ENCODE measurements at places on chromosomes 5 and 9. TPM values are rescaled to one million over a fixed set of nuclear protein-coding genes. Genes with fewer than 3 reads are reported as not detected.

The CCL27 gene
- 1.4 TPM for polyA plus RNA-seq

The SHC3 gene
- polyA plus RNA-seq, result 6.6 TPM

The OR1J2 gene
- not detected for polyA plus RNA-seq

The ADAMTS12 gene
- 0.24 TPM for polyA plus RNA-seq

The NREP gene
- 283 TPM for polyA plus RNA-seq

The FOXD4L6 gene
- 0.51 TPM for polyA plus RNA-seq

The GLRA1 gene
- polyA plus RNA-seq, result not detected

The GZMA gene
- 0.66 TPM for polyA plus RNA-seq

The SH3GL2 gene
- polyA plus RNA-seq, result 58.4 TPM

The OTP gene
- 9.6 TPM for polyA plus RNA-seq

The DNAJB5 gene
- polyA plus RNA-seq, result 49.4 TPM

The WHRN gene
- 37.3 TPM for polyA plus RNA-seq

The FBP2 gene
- not detected for polyA plus RNA-seq

DNA sequence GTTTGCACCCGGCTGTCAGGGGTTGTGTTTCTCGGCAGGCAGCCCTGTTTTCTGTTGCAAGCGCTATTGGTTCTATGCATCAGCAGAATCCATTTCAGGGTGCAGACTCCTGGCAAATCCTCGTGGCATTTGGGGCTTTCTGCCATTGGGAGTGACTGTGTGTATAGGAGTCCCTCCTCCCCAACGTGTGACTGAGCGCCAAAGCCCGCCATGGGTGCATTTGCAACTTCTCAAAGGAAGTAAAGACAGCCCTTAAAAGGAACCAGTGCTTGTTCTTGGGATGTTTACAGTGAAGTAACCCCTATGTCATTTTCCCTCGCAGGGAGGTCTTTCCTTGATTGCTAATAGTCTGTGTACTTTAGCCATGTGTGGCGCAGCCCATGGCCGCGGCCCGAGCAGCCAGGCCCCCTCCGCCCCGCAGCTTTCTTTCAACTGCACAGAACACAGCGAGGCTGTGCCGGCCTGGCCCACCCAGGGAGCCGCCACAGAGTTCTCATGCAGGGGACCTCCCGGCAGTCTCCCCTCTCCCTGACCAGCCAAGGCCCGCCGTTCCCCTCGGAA lies 175.6 kb downstream of the HSD17B3 start:
- DNase-seq, result peak; percentile 45

GRCh38 chr5:163586531-163586956 lies 81.1 kb downstream of the MAT2B start:
- DNase-seq, result no peak

- no peak for DNase-seq
Measured at GRCh38 chr5:96388176-96388575, 44.9 kb downstream of the PCSK1 start.

- DNase-seq, result peak; percentile 50
Measured at GRCh38 chr5:15014809-15015208, 143.2 kb upstream of the ANKH start.

- peak; percentile 56 for DNase-seq
Measured at GRCh38 chr5:180366326-180366725, 13.2 kb upstream of the GFPT2 start.

DNA sequence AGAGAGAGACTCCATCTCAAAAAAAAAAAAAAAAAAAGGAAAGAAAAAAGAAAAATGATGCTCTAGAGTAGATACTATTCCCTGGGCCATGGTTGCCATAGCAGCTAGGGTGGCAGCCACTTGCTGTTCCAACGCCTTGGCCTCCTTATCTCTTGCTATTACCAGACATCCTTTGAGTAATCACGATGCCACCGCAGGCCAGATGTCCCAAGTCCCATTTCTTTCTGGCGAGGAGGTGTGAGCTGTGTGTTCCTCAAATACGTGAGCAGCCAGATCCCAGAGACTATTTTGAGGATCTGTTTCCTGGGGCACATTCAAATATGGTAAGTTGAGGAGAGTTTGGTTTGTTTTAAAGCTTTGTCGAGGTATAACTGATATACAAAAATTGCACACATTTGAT lies 23.4 kb upstream of the GFPT2 start:
- peak; percentile 35 for DNase-seq

DNA sequence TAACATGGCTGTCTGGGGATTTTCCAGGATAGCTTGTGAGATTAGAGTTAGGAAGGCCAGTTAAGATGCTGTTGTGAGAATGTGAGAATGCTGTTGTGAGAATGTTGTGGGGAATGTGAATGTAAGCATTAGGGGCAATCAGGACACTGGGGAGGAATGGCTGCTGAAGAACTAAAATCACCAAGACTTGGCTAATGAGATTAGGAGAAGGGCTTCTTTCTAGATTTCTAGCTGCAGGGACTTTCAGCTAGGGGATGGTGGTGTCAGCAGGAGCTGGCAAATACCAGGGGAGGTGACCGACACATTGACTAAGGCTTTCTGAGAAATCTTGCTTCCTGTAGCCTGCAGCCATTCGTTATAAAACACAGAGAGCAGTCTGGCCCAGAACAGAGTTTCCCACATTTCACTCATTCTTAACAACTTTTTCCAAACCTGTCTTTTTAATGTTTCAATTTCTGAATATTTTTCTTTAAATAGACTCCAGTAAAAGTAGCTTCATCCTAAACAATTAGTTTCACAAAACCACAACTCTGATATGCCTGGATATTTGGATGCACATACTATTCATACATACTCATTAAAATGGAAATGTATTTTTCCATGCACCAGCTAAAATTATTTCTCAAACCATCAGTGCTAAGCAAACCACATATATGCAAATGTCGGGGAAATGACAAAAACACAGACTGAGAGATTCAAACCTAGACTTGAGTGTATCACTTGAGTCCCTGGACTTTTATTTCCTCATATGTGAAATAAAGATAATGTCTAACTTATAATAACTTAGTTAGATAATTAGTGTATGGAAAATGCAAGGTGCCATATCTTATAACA lies 89.3 kb upstream of the TNC start:
- DNase-seq, result no peak

DNA sequence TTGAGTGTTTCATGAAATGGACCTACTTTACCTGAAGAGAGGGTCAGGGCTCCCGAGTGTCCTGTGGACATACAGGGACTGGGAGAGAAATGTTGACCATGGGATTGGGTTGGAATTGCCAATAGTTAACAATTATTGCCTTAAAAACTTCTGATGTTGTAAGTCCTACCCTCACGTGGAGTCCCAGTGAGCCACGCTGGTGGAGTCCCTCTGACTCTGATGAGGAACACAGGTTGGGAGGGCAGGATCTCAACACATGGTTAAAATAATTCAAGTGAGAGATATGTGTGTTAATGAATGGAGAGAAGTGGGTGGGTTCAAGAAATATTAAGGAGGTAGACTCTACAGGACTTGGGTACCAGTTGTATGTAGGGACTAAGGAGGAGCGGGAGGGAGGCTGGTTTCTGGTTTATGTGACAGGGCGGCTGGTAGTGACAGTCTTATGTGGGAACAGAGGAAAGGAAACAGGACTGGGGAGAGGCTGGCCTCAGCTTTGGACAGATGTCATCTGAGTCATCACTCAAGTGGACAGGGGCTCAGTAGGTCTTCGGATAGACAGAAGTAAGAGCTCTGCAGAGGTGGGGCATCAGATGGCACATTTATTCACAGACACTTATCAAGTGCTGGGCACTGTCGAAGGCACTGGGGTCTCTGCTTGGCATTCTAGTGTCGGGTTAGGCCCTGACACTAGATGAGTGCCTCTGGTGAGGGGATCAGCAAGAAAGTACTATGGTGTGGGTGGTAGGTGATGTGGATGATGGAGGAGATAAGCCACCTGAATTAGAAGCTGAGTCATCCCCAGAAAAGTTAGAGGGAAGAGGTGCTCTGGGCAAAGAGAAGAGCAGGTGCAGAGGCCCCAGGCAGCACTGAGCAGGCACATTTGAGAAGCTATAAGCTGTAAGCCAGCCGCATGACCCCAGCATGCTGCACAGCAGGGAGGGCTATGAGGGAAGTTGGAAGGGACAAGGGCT lies 27.2 kb downstream of the MAML1 start:
- no peak for DNase-seq

GRCh38 chr5:96340357-96340756 lies 92.7 kb downstream of the PCSK1 start:
- DNase-seq, result no peak

- DNase-seq, result no peak
Measured at GRCh38 chr9:94903961-94904421, 177.5 kb downstream of the AOPEP start.

DNA sequence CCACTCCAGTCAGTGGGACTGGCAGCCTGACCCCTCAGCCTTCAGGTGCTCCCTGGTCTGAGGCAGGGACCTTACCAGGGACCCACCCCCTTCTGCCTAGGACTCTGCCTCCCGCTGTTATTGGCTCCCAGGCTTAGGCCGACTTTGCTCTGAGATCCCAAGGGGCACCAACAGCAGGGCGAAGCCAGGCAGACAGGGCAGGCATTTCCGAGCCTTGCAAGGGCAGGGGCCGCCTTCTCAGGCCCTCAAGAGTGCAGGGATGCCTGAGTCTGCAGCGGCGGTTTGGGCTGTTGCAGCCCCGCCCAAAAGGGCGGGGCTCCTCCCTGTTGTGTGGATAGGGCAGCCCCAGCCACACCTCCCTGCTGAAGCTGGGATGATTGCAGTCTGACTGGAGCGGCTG lies 644.6 kb downstream of the PRR16 start:
- DNase-seq, result no peak

GRCh38 chr5:66987949-66988838 lies 208.4 kb downstream of the CD180 start:
- DNase-seq, result peak; percentile 24

GRCh38 chr9:127905788-127906191 lies 6.4 kb upstream of the ST6GALNAC6 start:
- DNase-seq, result peak; percentile 32

GRCh38 chr5:38531518-38531917 lies 24.9 kb downstream of the LIFR start:
- DNase-seq, result no peak

DNA sequence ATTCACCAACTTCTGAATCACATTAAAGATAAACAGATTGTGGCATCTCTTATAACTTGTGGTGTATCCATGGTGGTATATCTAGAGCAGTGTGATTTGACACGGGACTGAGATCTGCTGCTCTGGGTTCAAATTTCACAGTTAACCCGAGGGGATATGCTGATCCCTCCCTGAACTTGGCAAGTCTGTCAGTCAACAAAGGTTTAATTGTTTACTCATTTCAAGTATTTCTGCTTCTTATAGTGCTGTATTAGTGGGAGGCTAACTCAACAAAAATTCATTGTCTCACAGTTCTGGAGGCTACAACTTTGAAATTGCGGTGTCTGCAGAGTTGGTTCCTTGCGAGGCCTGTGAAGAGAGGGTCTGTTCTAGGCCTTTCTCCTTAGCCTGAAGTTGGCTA lies 1175.2 kb downstream of the PTPRD start:
- DNase-seq, result no peak

DNA sequence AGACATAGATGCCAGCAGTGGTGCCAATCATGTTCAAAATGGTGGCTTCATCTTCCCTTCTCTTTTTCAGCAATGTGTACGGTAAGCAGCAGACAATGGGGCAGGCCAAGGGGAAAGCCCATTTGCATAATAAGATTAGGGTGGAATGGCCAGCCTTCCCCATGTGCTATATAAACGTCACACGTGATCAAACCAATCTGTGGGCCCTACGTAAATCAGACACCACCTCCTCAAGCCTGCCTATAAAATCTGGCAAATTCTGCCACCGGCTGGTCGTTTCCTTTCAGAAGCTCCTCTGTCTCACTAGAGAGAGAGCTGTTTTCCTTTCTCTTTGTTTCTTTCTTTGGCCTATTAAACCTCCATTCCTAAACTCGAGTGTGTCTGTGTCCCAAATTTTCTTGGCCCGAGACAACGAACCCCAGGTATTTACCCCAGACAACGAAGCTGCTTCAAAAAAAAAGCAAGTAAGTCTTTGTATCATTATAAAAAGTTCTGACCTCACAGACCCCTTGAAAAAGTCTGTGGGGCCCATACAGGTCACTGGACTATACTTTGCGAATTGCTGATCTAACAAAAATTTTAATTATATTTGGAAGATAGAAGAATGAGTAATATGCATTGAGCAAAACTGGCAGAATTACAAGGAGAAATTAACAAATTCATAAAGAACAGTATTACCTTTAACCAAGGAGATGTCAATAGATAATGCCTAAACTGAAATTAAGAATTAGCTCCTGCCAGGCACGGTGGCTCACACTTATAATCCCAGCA lies 15.2 kb downstream of the ZBTB5 start:
- DNase-seq, result peak; percentile 87

GRCh38 chr5:139105621-139106071 lies 92.5 kb downstream of the SIL1 start:
- DNase-seq, result peak; percentile 91

Measured in brain (organoid and tissue), 16 donors.